ENCODE measurements at places on chromosomes 2 and 18. TPM values are rescaled to one million over a fixed set of nuclear protein-coding genes. Genes with fewer than 3 reads are reported as not detected.

DNA sequence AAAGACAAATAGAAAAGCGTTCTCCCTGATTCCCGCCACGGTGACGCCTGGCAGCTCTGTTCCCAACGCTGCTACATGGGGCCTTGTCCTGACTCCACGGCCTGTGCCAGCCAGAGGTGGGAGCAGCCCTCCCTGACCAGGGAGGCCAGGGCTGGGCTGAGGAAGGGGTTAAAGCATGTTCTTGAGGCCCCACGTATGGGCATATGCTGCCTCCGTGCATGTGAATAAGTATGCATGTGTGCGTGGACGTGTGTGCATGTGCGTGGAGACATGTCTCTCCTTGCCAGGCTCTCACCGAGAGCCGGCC lies 1.6 kb upstream of the SNED1 start:
- H3K4me3 ChIP-seq, result no peak overlapping the region
- H3K27me3 ChIP-seq, result peaks cover 4% of the 10 kb centered on the region
- DNase-seq, result peak; percentile 39
- peaks cover 72% of the 10 kb centered on the region for H3K4me1 ChIP-seq
- H3K27ac ChIP-seq, result peak overlapping the region; percentile 88
- H3K36me3 ChIP-seq, result peaks cover 4% of the 10 kb centered on the region

DNA sequence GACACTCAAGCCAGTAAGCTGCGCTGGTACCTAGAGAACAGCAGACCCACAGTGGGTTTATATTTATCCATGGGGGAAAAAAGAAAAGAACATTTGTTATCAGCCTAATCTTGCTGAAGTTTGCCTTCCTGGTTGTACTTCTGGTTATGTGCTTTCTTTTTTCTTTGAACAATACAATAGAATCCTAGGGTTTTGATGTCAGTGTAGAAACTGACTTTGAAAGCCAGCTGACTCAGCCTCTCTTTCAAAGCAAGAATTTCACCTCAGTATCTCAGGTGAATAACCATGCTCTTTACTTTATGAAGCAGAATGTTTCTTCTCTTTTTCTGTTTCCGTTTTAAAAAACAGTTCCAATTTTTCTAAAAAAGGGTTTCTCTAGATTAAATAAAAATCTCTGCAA lies 78.4 kb downstream of the CD8B2 start:
- H3K36me3 ChIP-seq, result no peaks in the 10 kb centered on the region
- no peak overlapping the region for H3K27ac ChIP-seq
- no peak overlapping the region for H3K4me3 ChIP-seq
- no peak for DNase-seq
- H3K4me1 ChIP-seq, result no peaks in the 10 kb centered on the region

GRCh38 chr18:23283916-23284430 lies 148.7 kb downstream of the CABLES1 start:
- H3K27ac ChIP-seq, result no peak overlapping the region
- H3K4me1 ChIP-seq, result peaks cover 9% of the 10 kb centered on the region
- no peak overlapping the region for H3K4me3 ChIP-seq
- no peaks in the 10 kb centered on the region for H3K36me3 ChIP-seq
- no peak for DNase-seq

PLGLB2 gene
- total RNA-seq, result 1.8 TPM
